ENCODE measurements at places on chromosomes 6 and 20.

GRCh38 chr6:78936515-78936914, 69.2 kb downstream of the IRAK1BP1 start:
- no peak for DNase-seq

- no peak for DNase-seq
These were observed 280.1 kb downstream of the TFAP2B start for GRCh38 chr6:51098791-51099190.

- DNase-seq: no peak
These were observed 128.9 kb downstream of the BACH2 start for GRCh38 chr6:90167514-90168379.

DNA sequence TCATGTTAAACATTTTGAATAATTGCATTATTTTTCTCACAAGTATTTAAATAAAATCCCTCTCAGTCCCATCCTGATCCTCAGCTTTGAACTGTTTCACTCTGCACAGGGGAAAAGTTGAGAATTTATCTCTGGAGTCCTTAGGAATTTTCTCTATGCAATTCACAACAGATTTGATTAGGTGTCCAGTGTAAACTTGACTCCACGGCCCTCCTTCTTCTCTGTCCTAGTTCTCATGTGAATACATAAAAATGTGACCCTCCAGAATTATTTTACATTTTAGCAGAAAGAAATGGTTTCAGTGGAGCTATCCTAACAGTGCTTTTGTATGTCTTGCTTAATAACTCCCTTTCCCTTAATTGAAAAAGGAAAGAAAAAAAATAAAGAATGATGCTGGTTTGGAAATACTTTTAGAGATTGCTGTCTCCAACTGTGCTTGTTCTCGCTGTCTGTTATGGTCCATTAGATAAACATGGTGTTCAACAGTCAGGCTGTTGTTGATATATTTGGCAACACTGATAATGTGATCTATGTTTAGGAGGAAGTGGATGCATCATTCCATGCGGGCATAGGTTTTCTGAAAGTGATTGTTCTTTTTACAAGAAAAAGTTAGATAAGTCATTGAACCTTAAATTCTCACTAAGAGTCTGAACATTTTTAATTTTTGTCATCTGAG, 599.4 kb upstream of the CITED2 start:
- no peak for DNase-seq

GRCh38 chr6:135739288-135739687, 112.2 kb upstream of the PDE7B start:
- no peak for DNase-seq

- DNase-seq: no peak
These were observed 38.9 kb upstream of the HDGFL1 start for GRCh38 chr6:22530506-22530905.

DNA sequence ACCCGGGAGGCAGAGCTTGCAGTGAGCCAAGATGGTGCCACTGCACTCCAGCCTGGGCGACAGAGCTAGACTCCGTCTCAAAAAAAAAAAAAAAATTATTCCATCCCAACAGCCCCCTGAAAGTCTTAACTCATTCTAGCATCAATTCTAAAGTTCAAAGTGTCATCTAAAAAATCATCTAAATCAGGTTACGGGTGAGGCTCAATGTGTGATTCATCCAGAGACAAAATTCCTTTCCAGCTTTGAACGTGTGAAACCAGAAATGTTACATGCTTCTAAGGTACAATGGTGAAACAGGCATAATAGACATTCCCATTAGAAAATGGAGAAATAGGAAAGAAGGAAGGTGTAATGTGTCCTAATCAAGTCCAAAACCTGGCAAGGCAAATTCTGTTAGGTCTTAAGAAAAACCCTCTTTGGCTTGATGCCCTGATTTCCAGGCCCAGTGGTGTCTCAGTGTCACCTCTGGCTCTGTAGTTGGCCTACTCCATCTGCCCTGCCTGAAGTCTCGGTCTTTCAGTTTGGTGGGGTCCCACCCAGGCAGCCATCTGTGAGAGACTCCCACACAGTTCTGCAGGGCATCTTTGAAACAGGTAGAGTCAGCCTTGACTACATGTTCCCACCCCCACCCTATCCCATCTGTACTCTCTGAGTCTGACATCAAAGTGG, 43.5 kb downstream of the HFE start:
- DNase-seq: peak; percentile 23

DNA sequence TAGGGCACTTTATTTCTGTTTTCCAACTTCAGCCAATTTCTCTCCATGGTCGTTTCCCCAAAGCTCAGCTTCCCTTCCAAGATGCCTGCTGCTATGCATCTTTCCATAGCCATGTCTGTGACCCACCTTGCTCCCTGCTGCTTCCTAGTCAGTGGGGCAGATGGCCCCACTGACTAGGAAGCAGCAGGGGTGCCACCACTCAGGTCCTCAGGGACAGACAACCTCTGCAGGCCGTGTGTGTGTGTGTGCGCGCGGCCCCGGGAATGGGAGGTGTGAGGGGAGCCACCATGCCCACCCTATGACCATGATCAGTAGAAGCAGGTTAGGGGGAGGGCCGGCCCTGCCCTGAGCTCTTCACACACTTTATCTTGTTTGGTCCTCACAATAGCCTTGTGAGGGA, 2.7 kb upstream of the IP6K3 start:
- no peak for DNase-seq

DNA sequence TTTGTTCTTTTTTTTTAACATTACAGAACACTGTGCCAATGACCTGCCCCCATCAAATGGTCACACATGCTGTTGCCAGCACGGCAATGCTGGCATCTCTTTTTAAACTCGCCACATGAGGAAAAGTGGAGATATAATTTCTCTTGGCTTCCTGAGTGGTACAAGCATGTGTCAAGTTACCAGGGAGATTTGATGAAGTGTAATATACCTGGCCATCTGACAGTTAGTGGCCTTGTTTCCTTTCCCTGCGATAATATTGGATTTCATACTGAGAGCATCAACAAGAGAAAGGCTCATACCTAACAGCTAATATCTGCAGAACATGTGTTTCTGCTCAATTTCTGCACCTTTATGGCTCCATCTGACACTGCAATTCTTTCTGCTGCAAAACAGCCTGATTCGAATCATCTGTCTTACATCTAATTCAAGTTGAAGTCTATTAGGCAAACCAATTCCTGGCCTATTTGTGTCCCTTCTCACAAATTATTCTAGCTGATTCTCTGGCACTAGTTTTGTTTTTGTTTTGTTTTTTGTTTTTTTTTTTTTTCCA, 519.5 kb downstream of the PREX1 start:
- DNase-seq: no peak

GRCh38 chr6:138944412-138944811, 43.6 kb downstream of the REPS1 start:
- no peak for DNase-seq

DNA sequence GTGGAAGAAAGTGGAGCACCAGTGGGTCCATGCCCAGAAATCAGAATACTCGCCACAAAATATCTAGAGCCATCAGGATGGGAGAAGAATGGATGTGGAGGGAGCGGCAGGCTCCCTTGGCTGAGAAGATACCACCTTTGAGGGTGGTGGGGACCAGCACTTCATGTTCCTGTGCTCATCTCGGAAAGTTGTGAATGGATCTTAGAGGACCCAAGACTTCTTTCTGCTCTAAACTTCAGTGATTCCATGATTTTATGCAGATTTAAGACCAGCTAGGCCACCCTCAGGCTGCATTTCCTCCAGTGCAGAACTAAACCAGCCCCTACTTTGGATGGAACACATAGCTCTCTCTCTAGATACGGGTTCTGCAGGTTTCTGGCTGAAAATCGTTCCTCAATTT, 416.5 kb downstream of the CDC5L start:
- no peak for DNase-seq

DNA sequence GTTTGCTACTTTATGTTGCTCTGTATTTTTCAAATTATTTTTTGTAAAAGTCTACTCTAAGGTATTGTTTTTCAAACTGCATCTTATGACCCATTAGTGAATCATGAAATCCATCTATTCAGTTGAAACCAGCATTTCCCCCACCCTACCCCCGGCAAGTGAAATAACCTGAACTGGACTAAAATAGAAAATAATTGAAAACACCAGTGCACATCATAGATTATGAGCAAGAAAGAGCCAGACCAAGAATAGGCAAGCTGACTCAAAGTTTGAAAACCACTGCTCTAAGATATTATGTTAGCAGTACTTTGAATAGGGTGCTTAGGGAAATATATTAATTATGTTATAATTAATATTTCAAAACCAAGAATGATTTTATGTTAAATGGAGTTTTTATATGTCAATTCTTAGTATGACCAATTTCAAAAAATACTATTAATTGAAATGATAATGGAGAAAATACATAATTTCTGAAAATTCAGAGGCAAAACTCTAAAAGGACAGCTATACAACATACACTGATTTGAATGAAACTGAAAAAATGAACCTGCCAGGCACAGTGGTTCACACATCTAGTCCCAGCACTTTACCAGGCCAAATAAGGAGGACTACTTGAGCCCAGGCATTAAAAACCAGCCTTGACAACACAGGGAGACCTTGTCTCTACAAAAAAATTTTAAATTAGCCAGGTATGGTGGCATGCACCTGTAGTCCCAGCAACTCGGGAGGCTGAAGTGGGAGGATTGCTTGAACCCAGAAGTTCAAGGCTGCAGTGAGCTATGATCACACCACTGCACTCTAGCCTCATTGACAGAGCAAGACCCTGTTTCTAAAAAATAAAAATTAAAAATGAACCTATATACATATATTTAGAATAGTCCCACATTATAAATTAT, 112.0 kb downstream of the CDK19 start:
- DNase-seq: no peak

GRCh38 chr6:143213859-143214376, 153.2 kb downstream of the AIG1 start:
- DNase-seq: no peak

GRCh38 chr6:13614126-13614925, 809 bp upstream of the NOL7 start:
- DNase-seq: peak; percentile 70

DNA sequence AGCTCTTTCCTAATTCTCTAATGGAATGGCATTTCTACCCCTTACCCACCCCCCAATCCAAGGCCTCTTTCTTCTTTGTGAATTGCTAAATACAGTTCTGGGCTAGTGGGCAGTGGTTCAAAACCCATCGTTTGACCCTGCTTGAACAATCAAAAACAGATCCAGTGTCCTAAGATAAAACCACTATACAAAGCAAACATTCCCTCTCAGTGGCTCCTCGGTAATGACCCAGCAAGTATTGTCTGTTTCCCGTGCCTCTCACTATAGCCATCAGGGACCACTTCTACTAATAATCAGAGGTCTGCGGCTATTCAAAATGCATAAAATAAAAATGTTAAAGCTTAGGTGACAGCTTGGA, 143.5 kb upstream of the AKAP12 start:
- peak; percentile 25 for DNase-seq

DNA sequence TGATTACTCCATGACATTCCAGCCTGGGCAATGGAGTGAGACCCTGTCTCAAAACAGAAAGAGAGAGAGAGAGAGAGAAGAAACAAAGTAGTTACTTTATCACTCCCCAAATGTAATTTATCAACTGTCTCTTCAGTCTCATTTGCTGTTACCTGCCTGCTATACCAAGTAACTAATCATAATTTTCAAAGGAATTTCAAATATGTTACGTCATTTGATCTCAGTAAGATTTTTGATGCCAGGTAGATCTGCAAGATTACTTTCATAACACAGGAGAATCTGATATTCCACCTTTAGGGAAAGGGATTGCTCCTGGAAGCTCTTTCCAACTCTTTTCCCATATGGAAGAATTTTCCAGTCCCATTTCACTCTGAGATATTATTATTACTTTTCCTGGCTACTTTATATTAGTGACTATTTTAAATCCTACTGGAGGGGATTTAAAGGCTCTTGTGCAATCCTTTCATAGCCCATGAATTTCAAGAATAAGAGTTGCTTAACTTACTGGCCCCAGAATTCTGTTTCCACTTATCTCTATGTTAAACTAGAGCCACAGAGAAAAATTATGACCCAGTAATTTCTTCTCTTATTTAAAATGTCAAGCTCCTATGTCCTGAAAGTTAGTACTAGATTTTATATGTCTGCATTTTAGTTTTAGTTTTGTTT, 390.2 kb upstream of the FLRT3 start:
- DNase-seq: no peak

GRCh38 chr6:134632024-134632423, 314.1 kb upstream of the SGK1 start:
- no peak for DNase-seq

DNA sequence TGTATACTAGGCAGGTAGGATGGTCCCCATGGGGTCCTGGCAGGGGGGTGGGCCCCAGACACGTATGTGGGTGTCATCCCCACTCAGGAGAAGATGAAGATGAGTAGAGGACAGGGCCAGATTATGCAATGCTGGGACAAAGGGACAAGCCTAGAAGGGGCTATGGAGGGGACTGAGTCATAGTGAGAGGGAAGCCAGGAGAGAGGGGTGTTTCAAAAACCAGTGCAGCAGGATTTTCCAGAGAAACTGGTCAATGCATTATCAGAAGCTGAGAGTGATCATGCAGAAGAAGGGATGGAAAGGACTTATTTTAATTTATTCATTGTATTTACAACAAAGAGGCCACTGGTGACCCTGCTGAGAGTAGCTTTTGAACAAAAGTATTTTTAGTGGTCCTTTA, 74.0 kb downstream of the PPP1R3G start:
- no peak for DNase-seq

DNA sequence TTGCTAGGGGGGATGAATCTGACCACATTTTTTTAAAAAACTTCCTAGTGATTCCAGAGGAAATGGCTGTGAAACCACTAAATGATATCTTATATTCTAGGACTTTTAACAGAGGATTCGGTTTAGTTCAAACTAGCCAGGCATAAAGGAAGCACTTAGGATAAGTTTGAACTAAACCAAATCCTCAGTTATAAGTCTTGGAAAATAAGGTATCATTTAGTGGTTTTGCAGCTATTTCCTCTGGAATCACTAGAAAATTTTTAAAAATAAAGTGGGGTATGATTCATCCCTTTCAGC, 327.9 kb upstream of the QKI start:
- no peak for DNase-seq

DNA sequence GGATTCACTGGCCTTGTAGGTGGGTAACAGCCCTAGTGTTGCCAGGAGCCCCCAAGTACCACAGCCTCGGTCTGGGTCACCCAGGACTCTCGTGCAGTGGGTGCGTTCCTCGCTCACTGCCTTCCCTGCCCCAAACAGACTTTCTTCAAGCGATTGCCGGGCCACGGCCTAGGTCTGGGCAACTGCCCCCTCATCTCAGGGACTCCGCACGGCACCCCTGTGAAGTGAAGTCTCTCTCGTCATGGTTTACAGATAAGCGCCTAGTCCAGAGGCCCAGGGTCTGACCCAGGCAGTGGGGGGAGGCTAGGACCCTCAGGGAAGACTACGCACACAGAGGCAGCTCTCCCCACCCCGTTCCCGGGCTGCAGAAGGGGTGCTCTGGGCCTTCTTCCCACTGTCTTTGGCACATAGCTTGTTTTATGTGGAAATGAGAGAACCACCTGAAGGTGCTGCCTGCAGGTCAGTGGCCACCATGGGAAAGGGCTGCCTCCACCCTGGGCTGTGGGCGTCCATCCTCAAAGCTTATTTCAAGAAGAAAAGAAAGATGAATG, 220.8 kb downstream of the ERMARD start:
- DNase-seq: no peak

All from kidney (tissue), 22 donors.